NCI-H526 (cell line): ENCODE measurements at places on chromosomes 2 and 18.

GRCh38 chr2:217035967-217036366, 176.1 kb upstream of the TNP1 start:
- no peak for DNase-seq

- DNase-seq, result peak; percentile 68
Measured at GRCh38 chr2:147331790-147332419, 512.9 kb upstream of the ACVR2A start.

GRCh38 chr2:14944562-14945346, 312.2 kb downstream of the LRATD1 start:
- no peak for DNase-seq

GRCh38 chr2:159444754-159445153, 158.3 kb upstream of the WDSUB1 start:
- no peak for DNase-seq

DNA sequence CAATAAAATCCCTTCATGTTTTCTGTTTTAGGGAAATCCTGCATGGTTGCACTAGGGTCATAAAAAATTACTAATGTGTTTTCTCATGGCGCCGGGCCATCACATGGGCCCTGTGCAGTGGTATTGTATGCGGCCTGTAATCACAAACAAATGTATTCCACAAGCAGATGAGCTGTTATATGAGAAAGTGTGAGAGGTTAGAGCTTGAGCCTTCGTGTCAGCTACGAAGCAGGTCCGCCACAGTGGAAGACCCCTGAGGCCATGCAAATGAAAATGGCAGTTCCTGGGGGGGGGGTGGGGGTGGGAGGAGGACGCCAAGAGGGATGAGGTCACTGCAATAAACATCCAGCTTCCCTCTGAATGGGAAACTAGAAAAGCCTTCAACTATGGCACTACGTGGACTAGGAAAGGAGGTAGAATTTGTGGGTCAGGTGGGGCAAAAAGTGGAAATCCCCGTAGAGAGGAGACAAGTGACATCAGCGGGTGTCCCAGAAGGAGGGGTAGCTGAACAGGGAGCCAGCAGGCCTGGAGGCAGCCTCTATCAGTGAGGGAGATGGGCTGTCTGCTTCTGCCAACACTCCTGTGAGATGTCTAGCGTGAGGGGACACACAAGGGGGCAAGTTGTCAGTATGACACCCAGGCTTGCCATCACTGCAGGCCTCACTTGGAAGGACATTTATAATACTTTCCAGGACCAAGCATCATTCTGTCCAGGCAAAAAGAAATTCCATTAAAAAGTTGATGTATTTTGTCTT, 130.3 kb upstream of the CTAGE1 start:
- DNase-seq, result peak; percentile 77
